Muscle of arm (tissue), 14 donors: ENCODE measurements at places on chromosomes 11 and 22.

GRCh38 chr11:96045622-96046456 lies 121.9 kb upstream of the MTMR2 start:
- peak; percentile 61 for DNase-seq

- DNase-seq = no peak
Measured at GRCh38 chr11:134445601-134446325, 33.7 kb upstream of the B3GAT1 start.

GRCh38 chr11:101436511-101437142 lies 147.2 kb downstream of the TRPC6 start:
- DNase-seq = no peak

DNA sequence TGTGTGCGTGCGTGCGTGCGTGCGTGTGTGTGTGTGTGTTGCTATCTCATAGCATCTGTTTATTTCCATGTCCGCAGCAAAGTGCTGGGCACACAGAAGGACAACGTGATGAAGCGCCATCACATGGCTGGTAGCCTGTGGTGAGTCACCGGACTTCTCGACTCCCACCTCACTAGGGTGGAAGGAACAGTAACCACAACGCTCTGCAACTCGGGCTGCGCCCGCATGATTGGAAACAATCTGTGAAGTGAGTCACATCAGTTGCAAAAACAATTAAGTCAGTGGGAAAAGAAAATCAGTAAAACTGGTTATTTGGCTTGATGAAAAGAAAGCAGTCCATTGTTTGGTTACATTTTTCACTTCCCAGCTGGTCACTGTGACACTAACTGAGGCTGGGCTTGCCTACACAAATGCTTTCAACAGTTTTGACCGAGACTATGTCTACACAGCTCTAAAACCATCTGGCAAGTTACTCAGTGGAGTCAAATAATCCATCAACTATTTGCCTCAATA lies 437.3 kb upstream of the CADM1 start:
- no peak for DNase-seq
